ENCODE measurements at places on chromosomes 3 and 15.

GRCh38 chr15:25339431-25339830 is 99.4 kb downstream of the UBE3A start:
- DNase-seq: no peak

- DNase-seq: peak; percentile 66
These were observed 5.6 kb downstream of the FOXL2 start for GRCh38 chr3:138941259-138941885.

GRCh38 chr3:119187266-119187665 is 13.9 kb downstream of the UPK1B start:
- DNase-seq: no peak

- DNase-seq: peak; percentile 93
These were observed 7.8 kb upstream of the SUMF1 start for GRCh38 chr3:4474683-4475490.

GRCh38 chr15:31792611-31793199 is 237.6 kb upstream of the CHRNA7 start:
- DNase-seq: no peak

DNA sequence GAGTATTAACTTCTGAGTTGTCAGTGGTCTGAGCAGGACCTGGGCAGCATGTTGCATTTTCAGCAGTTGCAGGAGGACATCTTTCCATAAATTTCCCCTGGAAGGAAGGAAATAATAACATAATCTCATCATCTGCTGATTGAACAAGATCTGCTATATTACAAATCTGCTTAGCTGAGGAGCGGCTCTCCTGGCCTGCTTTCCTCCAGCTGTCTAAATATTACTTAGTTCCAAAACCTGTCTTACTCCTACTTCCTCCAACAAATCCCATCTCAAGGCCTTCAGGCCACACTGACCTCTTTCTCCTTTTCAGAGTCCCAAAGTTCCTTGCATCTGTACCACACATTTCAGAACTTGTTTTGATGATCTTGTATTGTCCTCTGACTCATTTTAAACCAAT is 364.4 kb upstream of the MCTP2 start:
- no peak for DNase-seq

GRCh38 chr15:85351965-85352364 is 28.4 kb upstream of the AKAP13 start:
- DNase-seq: no peak

- no peak for DNase-seq
These were observed 1.6 kb upstream of the GCNT3 start for GRCh38 chr15:59609730-59610712.

- peak; percentile 15 for DNase-seq
These were observed 7.5 kb upstream of the STRA6 start for GRCh38 chr15:74209997-74210671.

GRCh38 chr15:61393524-61393923 is 164.4 kb upstream of the RORA start:
- DNase-seq: no peak

- DNase-seq: peak; percentile 56
These were observed 7.4 kb downstream of the FAM3D start for GRCh38 chr3:58659051-58659675.

DNA sequence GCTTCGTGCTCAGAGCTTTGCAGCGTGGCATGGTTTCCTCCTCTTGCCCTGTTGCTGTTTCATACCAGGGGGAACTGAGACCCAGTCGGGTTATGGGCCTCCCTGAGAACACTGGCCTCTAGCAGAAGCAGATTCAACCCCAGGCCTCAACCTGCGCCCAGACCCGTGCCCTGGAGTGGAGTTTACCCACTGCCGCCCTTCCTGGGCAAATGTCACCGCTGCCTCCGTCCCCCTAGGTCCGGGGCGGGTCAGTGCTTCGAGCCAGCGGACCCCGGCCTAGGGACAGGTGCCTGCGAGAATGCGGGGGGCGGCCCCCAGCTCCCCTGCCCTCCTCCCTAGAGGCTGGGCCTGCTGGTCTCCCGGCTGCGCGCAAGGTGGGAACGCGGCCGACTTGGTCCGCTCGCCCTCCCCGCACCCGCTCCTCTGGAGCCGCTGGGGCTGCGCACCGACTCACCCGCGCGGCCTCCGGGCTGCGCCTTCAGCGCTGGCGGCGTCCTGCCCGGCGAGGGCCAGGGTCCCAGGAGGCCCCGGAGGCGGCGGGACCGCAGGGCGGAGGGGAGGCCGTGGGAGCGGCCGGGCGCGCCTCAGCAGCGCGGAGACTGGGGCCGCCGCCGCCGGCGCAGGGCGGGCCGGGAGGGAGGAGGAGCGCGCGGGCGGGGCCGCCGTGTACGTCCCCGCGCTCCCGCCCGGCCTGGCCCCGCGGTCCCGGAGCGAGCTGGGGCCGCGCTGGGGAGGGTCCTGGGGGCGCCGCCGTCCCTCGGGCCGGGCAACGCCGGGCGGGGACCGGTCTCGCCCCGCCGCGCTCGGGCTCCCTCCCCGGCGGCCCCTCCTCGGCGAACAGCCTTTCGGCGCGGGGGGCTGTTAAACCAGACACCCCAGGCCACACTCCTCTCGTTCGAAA is at the start of gene PIGZ:
TSS of gene PIGZ (minus strand) at position 601 of the 901 bp plus-strand sequence. CDS start 16,802 bp downstream, outside the sequence.
- DNase-seq: peak; percentile 45

- DNase-seq: no peak
These were observed 1.2 kb downstream of the SLC12A6 start for GRCh38 chr15:34336231-34336990.

- no peak for DNase-seq
These were observed 223.8 kb downstream of the KLF13 start for GRCh38 chr15:31550211-31550977.

DNA sequence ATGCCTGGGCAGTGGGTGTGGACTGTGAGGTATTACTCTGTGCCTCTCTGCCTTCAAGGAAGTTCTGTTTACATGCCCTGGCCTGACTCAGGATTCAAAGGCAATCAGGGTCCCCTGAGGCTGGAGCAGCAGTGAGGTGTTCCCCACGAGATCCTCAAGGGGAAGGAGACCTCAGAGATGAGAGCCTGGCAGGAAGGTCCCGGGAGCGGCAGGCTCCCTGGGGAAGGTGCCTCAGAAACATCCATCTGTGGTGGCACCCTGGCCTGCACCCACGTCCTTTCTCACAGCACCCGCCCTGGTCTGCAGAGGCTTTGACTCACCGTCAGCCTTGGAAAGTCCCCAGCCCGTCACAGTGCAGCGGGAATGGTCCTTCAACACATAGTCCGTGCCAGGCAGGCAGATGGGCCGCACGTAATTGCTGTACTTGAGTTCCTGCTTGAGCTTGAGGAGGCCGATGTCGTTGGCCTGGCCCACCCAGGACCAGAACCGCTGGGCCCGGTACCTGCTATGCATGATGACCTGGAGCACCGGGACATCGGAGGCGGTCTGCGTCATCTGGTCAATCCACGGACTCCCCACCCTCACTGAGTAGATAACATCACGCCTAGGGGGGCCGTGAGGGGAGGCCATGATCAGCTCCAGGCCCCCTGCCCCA is 3.6 kb downstream of the PRSS50 start:
- peak; percentile 44 for DNase-seq

- no peak for DNase-seq
These were observed 6.7 kb downstream of the PCYT1A start for GRCh38 chr3:196280689-196281440.

GRCh38 chr3:58183221-58183620 is 27.6 kb downstream of the DNASE1L3 start:
- no peak for DNase-seq

DNA sequence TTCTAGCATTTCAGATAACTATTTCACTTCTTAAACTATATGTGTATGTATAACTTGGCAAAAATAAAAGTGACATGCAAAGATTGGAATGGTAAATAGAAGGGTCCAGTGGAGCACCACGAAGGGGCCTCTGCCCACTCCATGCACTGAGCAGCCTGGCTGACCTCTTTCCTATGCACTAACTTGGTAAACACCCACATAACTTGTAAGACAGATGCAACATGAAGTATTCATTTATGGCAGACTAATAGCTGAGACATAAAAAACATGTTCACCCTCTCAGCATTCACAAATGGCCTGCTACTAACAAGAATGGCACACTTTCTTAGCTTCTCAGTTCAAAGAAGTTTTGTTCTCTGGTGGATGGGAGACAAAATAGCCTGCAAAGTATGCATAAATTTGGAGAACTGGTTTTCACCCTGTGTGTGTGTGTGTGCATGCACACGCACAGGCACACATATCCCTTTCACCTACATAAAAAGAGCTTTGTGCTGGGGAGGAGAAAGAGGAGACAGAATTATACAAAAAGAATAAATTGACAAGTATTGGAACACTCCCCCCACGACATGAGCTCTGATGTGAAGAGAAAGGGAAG is 26.5 kb upstream of the RYK start:
- no peak for DNase-seq

- DNase-seq: no peak
These were observed 2.3 kb downstream of the EOGT start for GRCh38 chr3:69011096-69011730.

GRCh38 chr3:171309906-171310359 is 150.3 kb downstream of the TNIK start:
- DNase-seq: peak; percentile 70

GRCh38 chr15:89801471-89802195 is 13.0 kb downstream of the ANPEP start:
- no peak for DNase-seq

- DNase-seq: no peak
These were observed 98.9 kb upstream of the PIAS1 start for GRCh38 chr15:67955252-67955651.

DNA sequence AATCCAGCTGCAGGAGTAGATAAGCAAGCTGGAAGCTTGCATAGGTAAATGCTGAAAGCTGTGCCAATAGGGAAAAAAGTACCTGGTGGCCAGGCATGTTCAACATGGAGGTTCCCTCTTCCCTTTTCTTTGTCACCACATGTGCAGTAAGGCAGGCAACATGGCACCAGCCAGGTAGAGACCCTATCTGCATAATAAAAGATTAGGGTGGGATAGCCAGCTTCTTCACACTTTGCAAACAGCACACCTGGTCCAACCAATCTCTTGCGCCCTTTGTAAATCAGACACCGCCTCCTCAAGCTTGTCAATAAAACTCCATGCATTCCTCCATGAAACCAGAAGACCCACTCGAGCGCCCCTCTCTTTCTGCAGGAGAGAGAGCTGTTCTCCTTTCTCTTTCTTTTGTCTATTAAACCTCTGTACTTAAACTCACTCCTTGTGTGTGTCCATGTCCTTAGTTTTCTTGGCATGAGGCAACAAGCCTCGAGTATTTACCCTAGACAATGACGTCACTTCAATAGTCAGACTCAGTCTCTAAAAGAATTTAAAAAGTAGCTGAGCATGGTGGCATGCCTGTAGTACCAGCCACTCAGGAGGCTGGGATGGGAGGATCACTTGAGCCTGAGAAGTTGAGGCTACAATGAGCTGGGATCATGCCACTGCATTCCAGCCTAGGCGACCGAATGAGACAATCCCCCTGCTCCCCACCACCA is 256.3 kb downstream of the SCAPER start:
- no peak for DNase-seq

GRCh38 chr3:155809181-155809580 is 3.1 kb upstream of the C3orf33 start:
- no peak for DNase-seq

DNA sequence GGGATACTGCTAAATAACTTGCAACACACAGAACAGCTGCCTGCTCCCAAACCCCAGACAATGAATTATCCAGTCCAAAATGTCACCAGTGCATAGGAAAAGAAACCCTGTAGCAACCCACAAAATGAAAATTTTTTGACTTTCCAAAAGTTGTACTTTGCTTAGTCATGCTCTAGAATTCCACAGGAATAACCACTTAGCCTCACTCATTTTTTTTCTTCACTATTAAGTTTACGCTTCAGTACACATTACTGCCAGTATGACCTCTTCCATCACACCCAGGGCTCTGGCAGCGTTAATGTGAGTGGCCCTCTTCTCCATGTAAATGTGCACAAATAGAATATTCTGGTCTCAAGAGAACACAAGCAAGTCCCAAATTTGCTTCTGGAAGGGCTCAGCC is 259.8 kb downstream of the MAGI1 start:
- no peak for DNase-seq

DNA sequence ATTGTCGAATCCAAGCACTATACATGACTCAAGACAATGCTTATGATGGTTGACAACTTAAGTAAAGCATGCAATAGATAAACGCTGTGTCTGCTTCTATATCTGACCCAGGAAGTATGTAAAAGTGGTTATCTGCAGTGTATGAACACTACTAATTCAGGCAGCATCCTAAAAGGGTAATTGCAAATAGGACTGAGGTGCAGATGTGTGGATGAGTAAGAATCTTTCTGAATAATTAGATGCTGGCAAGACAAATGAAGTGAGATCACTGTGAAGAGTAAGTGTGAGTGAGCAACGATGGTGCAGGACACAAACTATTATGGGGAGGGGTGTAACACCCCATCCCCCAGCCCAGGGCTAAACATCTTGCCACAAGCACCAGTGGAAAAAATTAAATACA is 195.7 kb upstream of the CHRNA7 start:
- DNase-seq: no peak

- no peak for DNase-seq
These were observed 3.5 kb downstream of the MAPKAPK3 start for GRCh38 chr3:50620420-50620819.

GRCh38 chr3:8954938-8955763 is 8.1 kb downstream of the RAD18 start:
- DNase-seq: no peak

DNA sequence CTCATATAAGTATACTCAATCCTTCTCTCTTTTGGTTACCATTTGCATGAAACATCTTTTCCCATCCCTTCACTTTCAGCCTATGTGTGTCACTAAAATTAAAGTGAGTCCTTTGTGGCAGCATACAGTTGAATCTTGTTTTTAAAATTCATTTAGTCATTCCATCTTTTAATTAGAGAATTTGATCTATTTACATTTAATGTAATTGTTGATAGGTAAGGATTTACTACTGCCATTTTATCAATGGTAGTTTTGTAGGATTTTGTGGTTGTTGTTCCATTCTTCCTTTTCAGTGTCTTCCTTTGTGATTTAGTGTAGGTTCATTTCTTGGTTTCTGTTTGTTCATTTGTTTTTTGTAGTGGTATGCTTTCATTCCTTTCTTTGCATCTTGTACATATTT is 191.9 kb upstream of the CTNNB1 start:
- no peak for DNase-seq

DNA sequence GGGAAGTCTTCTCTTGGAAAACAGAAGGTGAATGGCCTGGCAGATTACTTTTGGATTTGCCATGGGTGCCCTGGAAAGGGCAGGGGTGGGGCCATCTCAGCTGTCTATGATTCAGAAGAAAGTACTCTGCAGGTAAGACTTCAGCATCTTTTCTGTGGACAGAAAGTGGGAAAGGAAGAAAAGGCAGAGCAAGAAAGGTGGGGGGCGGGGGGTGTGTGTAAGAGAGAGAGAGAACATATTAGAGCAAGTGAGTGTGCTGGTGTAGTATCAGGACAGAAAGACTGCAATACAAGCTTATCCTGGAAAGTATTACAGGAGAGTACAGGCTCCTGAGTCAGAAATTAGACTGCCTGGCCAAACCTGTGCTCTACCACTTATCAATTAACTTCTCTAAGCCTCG is 5.5 kb downstream of the TAGLN3 start:
- DNase-seq: no peak

GRCh38 chr3:24363242-24363641 is 131.4 kb downstream of the THRB start:
- DNase-seq: peak; percentile 53

DNA sequence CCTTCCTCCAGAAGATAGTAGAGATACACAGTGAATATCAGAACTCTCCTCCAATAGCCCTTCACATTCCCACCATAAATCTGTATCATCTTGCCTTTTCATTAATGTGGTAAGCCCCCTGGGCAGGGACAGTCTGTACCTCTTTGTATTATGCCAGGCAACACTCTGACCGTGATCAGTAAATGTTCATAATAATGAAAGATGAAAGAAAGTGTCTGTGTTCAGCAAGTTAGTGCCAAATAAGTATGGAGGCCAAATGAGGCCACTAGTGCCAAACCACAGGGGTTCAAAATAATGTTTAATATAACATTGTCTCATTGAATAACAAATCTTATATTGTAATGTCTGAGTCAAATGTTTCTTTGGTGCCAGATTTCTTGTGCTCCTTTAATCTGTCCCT is 104.3 kb downstream of the CMSS1 start:
- no peak for DNase-seq
